ENCODE measurements at places on chromosomes 12 and 14. TPM values are rescaled to one million over a fixed set of nuclear protein-coding genes. Genes with fewer than 3 reads are reported as not detected.

The BRI3BP gene
- 19.6 TPM for total RNA-seq

The CDKL1 gene
- 4.5 TPM for total RNA-seq

The FBLN5 gene
- total RNA-seq, result 13.9 TPM

The SIX1 gene
- 0.32 TPM for total RNA-seq

The GLIPR1L2 gene
- not detected for total RNA-seq

The NTF3 gene
- total RNA-seq, result 5.3 TPM

The DNAJC22 gene
- 40.6 TPM for total RNA-seq

The C12orf56 gene
- total RNA-seq, result 9.3 TPM

The TAS2R14 gene
- total RNA-seq, result 3.1 TPM

The AQP6 gene
- total RNA-seq, result not detected

The EPYC gene
- total RNA-seq, result not detected

DNA sequence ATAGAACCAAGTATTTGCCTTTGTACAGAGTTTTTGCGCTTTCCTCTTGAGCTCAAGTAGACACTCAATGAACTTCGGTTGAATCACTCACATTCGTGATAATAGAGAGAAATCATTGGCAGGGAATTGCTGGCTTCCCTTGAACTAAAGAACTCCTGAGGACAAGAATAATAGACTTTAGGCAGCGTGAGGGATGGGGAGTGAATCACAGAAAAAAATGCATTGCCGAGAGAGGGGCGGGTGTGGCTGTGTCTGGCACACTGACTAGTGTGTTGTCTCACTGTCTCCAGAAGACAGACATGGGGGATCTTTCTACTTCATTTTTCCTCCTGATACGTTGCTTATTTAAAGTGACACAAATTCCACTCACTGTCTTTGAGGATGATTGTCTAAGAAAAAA, 805.2 kb downstream of the BCL11B start:
- no peaks in the 10 kb centered on the region for H3K27me3 ChIP-seq
- no peaks in the 10 kb centered on the region for H3K4me1 ChIP-seq
- no peak overlapping the region for H3K27ac ChIP-seq

DNA sequence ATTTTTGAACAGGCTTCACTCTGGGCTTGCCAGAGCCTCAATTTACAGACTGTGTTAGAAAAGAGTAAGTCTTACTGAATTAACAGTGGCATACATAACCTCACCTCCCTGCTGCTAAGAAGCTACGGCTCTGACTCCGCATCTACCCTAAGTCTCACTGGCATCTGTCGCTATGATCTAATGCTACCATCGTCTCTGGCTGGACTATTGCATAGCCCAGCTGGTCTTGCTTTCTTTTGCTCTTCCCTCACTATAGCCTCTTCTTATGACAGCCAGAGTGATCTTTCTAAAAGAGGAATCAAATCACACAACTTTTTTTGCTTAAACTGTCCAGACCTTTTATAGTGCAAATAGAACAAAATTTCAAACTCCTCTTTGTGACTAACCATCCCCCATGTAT, 81.1 kb downstream of the SLC24A4 start:
- no peak for DNase-seq
- H3K4me1 ChIP-seq, result no peaks in the 10 kb centered on the region
- H3K27me3 ChIP-seq, result no peaks in the 10 kb centered on the region
- no peak overlapping the region for H3K27ac ChIP-seq
- H3K36me3 ChIP-seq, result no peaks in the 10 kb centered on the region
- no peak overlapping the region for H3K4me3 ChIP-seq

DNA sequence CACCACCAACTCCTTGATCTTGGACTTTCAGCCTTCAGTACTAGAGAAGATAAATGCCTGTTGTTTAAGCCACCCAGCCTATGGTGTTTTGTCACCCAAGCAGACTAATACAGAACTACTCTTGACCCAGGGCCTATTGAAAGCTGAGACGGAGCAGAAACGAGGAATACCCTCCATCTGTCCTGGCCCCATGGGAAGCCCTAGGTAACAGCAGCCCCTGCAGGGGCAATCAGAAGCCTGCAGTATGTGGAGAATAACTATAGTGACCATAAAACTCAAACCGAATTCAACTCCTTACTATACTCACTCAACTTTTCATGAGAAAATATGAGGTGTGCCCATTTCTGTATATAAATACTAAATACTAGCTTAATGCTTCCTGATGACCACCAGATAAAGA, 307.4 kb downstream of the NUAK1 start:
- DNase-seq, result no peak
- H3K27me3 ChIP-seq, result no peaks in the 10 kb centered on the region
- no peak overlapping the region for H3K4me3 ChIP-seq
- H3K36me3 ChIP-seq, result no peaks in the 10 kb centered on the region
- no peak overlapping the region for H3K27ac ChIP-seq
- H3K4me1 ChIP-seq, result no peaks in the 10 kb centered on the region

DNA sequence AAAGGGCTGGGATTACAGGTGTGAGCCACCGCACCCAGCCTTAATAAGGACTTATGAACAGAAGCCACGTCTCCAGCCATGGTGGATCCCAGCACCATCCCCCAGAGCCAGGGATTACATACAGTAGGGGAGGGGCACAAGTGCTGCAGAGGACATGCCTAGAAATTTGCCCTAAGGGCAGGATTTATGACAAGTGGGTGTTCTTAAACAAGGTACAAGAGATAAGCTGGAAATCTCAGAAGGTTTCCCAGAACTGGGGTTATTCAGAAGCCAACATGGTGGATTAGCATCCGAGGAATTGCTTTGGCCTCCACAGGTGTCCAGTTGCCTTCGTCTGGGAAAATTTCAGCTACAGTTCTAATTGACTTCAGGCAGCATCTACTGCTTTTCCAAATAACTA, 114.4 kb upstream of the EGLN3 start:
- no peaks in the 10 kb centered on the region for H3K27me3 ChIP-seq
- H3K4me3 ChIP-seq, result no peak overlapping the region
- no peak overlapping the region for H3K27ac ChIP-seq
- peaks cover 16% of the 10 kb centered on the region for H3K4me1 ChIP-seq
- no peaks in the 10 kb centered on the region for H3K36me3 ChIP-seq

DNA sequence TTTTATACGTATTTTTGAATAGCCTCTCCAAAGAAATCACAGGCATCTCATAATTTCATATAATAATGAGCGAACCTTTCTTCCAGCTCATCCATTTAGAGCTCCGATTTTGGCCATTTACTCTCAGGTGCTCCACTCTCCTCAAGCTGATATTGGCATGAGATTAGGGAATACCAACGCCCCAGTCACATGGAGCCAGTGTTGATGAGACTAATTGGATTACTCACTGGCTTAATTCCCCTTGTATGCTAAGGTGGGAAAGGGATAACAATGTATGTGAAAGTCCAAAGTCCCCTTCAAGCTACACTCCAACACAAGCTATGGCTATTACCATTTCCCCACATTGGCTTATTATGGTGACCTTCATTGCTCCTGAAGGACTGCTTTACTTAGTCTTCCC, 76.6 kb upstream of the NAV3 start:
- H3K4me3 ChIP-seq, result no peak overlapping the region
- H3K4me1 ChIP-seq, result no peaks in the 10 kb centered on the region
- H3K27ac ChIP-seq, result no peak overlapping the region
- H3K27me3 ChIP-seq, result no peaks in the 10 kb centered on the region
- no peak for DNase-seq
- no peaks in the 10 kb centered on the region for H3K36me3 ChIP-seq

GRCh38 chr14:26775765-26776563, 178.1 kb upstream of the NOVA1 start:
- no peaks in the 10 kb centered on the region for H3K4me1 ChIP-seq
- no peaks in the 10 kb centered on the region for H3K36me3 ChIP-seq
- no peaks in the 10 kb centered on the region for H3K27me3 ChIP-seq
- DNase-seq, result no peak
- no peak overlapping the region for H3K4me3 ChIP-seq

DNA sequence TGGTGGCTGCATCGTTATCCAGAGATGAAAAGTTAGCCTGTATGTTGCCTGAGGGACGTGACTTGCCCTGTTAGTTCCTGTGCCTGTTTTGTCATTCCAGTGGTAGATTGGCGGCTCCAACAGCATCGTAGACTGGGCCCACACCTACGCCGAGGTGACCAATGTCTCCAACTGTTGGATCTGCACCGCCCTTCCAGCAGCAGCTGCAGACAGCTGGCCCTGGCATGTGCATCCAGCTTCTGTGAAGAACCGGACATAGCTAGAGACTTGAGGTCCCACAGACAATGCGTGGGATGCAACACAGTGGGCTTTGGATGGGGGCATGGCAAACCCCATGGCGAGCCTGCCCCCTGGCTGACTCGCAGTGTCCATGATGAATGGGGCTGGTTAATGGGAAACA, 93.0 kb upstream of the TMPO start:
- H3K27me3 ChIP-seq, result no peaks in the 10 kb centered on the region
- H3K4me1 ChIP-seq, result peaks cover 23% of the 10 kb centered on the region
- DNase-seq, result no peak
- H3K4me3 ChIP-seq, result no peak overlapping the region
- H3K27ac ChIP-seq, result no peak overlapping the region

DNA sequence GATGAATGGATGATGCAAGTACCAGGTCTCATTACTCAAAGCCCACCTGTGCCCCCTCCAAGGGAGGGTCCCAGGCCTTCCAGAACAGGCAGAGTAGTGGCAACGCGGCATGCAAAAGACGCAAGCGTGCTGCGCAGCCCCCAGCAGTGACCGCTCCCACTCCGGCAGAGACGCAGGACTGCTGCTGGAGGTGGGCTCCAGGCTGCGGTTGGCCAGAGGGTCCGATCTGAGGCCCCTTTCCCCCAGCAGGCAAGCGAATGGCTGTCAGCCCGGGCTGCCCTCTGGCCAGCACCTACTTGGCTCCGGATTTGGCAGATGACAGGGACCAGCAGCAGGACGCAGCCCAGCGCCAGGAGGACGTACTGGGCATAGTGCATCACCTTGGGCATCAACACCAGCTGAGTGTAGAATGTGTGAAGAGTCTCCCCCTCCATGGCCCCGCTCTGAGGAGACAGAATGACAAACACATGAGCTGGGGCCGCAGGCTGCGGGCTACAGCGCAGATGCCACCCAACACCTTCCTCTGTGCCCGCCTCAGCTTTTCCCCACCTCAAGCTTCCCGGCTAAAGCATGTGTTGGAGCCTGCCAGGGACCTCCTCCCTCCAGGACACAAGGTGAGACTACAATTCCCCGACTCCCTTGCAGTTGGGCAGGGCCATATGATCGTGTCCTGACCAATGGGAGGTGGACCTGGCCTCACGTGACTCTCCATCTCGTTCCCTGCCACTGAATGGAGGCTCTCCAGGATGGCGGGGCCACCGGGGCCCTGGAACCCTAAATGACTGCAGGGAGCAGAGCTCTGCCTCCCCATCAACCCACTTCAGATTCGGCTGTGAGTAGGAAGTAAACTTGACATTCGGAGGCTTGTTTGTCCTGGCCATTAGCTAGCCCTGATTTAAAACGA, 77.4 kb downstream of the SCARB1 start:
- no peak overlapping the region for H3K4me3 ChIP-seq
- H3K27me3 ChIP-seq, result no peaks in the 10 kb centered on the region
- H3K4me1 ChIP-seq, result no peaks in the 10 kb centered on the region
- DNase-seq, result no peak
- no peak overlapping the region for H3K27ac ChIP-seq

All from Caco-2 (cell line).